ENCODE measurements at places on chromosomes 4 and X.
A peak's percentile ranks its signal among the peaks of the same experiment; 100 is the strongest.

- no peak for DNase-seq
Measured at GRCh38 chr4:105162123-105162796, 15.6 kb downstream of the TET2 start.

DNA sequence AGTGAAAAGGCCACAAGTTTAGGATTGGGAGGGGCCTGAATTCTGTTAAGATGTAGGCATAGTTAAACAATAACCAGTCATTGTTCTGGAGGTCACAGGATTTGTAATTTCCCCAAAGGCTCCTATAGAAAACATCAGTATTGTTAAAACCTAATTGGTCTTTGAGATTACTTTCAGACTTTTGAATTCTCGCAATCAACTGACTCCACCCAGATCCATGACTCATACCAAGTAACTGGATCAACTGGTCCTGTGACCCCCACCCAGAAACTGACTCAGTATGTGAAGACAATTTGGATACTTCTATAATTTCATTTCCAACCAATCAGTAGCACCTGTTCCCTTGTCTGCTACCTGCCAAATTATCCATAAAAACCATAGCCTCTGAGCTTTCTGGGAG, 28.4 kb downstream of the MAGEB16 start:
- DNase-seq: no peak

GRCh38 chrX:40434443-40434842, 146.3 kb upstream of the ATP6AP2 start:
- no peak for DNase-seq

DNA sequence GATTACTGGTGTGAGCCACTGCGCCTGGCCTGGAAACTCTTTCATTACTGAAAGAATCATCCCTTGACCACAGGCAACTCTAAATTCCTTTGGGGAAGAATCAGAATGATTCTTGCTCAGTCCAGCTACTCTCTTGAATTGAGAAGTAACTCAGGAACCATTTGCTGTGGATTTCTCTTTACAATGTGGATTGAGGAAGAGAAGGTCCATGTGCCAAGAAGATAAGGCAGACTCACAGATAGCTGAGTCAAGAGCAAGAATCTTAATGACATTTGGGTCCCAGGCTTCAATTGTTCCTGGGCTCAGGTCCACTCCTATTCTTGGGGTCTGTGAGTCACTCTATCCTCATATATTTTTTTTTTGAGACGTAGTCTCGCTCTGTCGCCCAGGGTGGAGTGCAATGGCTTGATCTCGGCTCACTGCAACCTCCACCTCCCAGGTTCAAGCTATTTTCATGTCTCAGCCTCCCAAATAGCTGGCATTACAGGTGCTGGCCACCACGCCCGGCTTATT, 6.2 kb upstream of the MGARP start:
- no peak for DNase-seq

DNA sequence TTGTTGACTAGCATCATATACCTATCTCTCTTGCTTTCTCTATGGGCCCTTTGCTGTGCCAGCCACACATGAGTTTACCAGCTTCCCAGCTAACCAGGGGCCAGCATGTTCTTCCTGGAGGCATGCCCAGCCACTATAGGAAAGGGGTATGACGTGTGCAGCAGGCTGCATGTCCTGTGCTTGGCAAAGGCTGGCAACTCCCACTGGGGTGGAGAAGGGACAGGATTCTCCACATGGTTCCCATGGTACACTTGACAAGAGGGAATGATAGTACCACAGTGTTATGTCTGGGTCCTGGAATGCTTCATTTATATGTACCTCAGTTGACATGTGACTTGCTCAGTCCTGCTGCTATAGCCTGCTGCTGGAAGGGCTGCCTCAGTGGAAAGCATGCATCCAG, 78.8 kb downstream of the TMEM164 start:
- no peak for DNase-seq

GRCh38 chr4:180571516-180572055, 1671.6 kb upstream of the TENM3 start:
- DNase-seq: no peak

- no peak for DNase-seq
Measured at GRCh38 chr4:185307136-185307950, 88.4 kb downstream of the LRP2BP start.

GRCh38 chrX:97594646-97595224, 711.0 kb downstream of the RPA4 start:
- DNase-seq: no peak

- DNase-seq: no peak
Measured at GRCh38 chr4:95638920-95639501, 90.2 kb upstream of the UNC5C start.

GRCh38 chr4:1296324-1297022, 6.8 kb downstream of the MAEA start:
- DNase-seq: no peak

DNA sequence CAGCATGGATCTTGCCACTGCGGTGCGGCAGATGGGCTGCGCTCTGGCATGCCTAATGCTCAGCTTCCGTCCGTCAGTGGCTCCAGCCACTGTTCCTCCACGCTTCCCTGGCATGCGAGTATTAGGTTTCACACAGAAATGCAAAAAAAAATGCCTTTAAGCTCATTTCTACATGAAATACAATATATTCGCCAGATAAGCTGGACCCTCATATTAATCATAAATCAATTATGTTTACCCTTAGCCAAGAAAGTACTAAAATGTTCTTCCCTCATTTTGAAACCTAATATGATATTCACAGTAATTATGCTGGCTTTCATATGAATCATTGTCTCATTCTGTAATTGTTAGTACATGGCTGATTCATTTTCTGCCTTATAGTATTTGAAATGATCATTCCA, 115.5 kb upstream of the FAM241A start:
- no peak for DNase-seq

DNA sequence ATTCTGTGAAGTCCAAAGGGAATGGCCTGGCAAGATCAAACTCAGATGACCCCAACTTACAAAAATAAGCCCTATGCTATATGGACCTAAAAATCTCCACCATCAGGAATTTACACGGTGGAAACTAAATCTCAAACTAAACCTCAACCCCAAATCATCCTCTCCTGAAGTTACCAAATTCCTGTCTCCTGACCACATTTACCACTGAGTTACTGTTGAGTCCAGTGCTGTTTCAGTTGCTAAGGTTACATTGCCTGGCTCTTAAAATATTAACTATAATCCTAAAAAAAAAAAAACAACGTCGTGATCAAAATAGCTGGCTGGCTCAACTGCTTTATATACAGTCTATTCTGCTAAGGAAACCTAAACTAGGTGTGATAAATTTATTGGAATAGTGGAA, 315.2 kb upstream of the SLIT2 start:
- no peak for DNase-seq

GRCh38 chr4:40905414-40905813, 155.7 kb downstream of the NSUN7 start:
- no peak for DNase-seq

DNA sequence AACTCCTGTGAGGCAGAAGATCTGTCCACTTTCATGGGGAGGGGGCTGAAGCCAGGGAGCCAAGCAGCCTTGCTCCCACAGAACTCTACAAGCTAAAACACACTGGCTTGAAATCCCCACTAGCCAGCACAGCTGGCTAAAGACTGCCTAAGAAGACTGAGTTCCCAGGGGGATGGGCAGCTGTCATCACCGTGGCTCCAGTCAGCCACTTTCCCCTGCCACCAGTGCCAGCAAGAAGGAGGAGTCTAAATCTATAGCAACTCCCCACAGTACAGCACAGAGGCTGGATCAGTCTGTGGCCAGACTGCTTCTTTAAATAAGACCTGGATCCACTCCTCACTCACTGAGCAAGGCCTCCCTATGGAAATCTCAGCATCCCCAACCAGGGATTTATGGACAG, 308.6 kb downstream of the FAM47B start:
- no peak for DNase-seq

GRCh38 chr4:101230801-101231426, 116.4 kb downstream of the PPP3CA start:
- no peak for DNase-seq

DNA sequence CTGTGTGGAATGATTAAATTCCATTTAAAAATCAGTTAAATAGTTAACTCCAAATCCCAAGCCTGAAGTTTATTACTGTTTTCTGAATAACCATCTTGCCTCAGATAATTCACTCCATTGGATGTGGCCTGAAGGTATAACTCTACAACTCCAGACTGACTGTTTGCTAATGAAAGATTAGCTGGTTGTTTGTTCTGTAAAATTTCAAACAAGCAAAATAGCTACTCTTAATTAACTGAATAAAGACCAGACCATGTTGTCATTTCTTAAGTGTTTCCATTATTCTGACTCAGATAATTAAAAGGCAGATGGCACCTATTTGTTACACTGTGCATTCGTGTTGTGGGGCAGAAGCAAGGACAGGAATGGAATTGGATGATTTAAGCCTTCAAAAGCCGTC, 78.5 kb upstream of the DDIT4L start:
- no peak for DNase-seq

DNA sequence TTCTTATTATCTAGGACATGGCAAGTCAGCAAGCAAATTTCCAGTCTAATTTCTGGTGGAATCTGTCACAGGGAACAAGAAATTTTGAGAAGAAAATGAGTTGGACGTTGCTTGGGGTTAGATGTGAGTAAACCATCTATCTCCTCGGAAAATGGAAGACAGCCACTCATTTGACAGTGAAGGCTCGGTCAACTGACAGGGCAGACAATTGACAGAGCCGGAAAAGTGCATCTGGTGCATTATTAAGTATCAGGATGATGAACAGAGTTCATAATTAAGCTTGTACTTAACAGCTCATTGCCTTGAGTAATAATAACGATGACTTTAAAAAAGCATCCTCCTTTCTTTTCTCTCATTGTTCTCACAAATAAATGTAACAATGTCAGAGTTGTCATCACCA, 168.4 kb downstream of the MAD2L1 start:
- DNase-seq: no peak

DNA sequence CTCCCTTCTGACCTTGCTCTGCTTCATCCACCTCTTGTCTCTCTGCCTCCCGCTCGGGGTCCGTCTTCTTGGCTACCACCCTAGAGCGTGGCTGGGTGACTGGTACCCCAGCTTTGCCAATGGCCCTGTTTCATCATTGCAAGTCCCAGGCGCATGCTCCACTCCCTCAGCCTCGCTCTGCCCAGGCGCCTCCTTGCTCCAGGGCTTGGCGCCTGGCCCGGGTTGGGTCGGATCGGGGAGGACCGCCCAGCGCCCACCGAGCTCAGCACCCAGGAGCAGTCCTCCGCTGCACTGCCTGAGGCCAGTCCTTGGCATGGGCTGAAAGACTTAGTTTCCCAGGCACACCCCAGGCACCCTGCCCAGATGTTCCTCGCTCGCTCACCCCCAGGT, 577 bp downstream of the BGN start:
- no peak for DNase-seq

DNA sequence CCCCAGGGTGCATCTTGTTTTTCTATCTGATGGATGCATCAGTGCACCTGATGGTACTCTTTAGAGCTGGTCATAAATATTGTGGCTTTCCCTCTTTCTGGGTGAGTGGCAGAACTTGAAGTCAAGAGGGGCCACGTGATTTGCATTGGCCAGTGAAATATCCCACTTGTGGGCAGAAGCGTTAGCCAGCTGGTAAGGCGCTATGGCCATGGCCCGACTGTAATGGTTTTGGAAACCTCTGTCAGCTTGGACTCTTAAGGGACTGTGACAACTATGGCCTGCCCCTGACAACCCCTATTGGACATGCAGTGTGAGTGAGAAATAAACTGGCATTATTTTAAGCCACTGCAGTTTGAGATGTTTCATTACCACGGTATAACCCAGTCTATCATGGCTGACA, 72.8 kb downstream of the SEL1L3 start:
- DNase-seq: no peak

DNA sequence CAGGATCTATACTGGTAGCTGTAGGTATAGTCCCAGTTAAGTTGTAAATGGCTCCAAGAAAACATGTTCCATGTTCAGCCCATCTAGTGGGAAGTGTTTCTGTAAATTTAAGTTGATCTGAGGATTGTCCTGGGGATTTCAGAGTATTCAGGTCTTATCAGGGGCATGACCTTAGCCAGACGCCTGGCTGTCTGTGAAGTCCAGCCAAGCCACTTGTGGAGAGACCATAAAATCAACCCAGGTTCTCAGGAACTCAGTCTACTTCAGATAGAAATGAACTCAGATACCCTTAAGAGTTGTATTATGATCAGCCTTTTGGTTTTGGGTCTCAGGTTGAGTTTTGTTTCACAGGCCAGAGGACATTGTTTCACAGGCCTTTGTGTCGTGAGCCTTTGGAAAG, 95.9 kb downstream of the EGF start:
- DNase-seq: no peak

- DNase-seq: peak; percentile 64
Measured at GRCh38 chr4:7206911-7207567, 14.7 kb downstream of the SORCS2 start.

DNA sequence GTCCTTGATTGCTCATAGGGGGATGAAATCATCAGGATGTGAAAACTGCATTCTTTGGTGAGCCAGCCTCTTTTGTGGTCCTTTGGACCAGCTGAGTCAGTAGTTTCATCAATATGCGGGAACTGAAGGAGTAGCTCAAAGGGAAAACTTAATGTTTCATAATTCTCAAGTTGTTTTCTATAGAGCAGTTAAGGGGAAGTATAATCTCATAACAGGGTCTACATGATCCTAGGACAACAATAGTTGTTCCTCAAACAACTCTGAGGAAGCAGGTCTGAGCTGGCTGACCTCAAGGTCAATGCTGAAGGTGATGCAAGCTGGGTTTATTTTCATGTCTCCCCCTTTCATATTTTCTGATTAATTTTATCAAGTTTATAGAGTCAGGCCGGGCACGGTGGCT, 36.1 kb upstream of the IRF2 start:
- DNase-seq: no peak

DNA sequence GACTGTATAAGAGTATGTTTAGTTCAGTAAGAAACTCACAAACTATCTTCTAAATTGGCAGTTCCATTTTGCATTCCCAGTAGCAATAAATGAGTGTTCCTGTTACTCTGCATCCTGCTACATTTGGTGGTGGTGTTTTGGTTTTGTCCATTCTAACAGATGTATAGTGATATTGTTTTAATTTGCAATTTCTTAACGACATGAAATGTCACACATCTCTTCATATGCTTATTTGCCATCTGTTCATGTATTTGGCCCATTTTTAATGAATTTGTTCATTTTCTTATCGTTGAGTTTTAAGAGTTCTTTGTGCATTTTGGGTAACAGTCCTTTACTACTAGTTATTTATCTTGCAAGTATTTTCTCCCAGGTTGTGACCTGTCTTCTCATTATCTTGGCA, 232.2 kb downstream of the TMA16 start:
- DNase-seq: no peak

- no peak for DNase-seq
Measured at GRCh38 chr4:127251423-127251822, 381.3 kb upstream of the INTU start.

All from mucosa of gallbladder (tissue), 1 donor.